GM04504 (cell line): ENCODE measurements at places on chromosomes 4 and X.

- no peak for DNase-seq
These were observed 12.1 kb downstream of the SLC7A11 start for GRCh38 chr4:138230048-138230447.

GRCh38 chr4:23237771-23238170 is 545.0 kb downstream of the GBA3 start:
- DNase-seq: no peak

DNA sequence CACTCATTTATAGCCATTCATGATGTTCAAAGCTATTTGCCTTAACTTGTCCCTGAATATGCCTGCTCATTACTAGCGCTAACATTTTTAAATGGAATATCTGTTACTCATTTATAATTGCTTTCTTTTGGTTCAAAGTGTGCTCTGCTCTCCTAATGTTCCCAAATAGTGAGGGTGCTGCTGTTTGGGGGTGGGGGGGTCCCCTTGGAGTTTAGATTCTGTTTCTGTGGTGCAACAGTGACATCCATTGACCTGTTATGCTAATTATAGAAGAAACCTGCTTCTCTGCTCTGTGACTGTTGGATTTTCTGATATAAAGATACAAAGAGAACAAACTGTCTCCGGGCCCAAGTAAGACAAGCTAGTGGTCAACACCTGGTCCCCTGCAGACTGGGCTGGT is 222.4 kb downstream of the SHROOM3 start:
- no peak for DNase-seq

- no peak for DNase-seq
These were observed 31.0 kb downstream of the ARFIP1 start for GRCh38 chr4:152810715-152811287.

DNA sequence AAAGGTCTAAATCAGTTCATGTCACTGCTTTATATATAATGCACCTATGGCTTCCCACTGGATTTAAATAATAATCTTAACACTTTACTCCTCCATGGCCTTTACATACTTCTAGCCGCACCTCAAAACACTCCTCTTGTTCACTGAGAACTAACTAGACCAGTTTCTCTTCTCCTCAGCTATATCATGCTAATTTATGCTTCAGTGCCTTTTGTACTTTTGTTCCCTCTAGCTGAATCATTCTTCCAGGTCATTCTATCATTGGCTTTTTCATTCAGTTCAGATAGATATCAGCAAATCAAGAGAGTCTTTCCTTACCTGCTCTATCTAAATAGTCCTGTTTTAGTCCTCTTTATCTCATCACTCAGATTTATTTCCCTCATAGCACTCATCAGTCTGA is 64.2 kb downstream of the TET2 start:
- DNase-seq: no peak

GRCh38 chr4:163384434-163384833 is 40.7 kb downstream of the NPY5R start:
- no peak for DNase-seq

GRCh38 chr4:47468706-47469365 is 5.3 kb upstream of the COMMD8 start:
- no peak for DNase-seq

GRCh38 chrX:20639115-20639514 is 372.4 kb upstream of the RPS6KA3 start:
- DNase-seq: no peak

- no peak for DNase-seq
These were observed 956 bp downstream of the TAPT1 start for GRCh38 chr4:16225167-16225862.

GRCh38 chr4:1851575-1852410 is 4.2 kb downstream of the LETM1 start:
- DNase-seq: no peak

GRCh38 chr4:95263960-95264359 is 284.8 kb downstream of the UNC5C start:
- no peak for DNase-seq

DNA sequence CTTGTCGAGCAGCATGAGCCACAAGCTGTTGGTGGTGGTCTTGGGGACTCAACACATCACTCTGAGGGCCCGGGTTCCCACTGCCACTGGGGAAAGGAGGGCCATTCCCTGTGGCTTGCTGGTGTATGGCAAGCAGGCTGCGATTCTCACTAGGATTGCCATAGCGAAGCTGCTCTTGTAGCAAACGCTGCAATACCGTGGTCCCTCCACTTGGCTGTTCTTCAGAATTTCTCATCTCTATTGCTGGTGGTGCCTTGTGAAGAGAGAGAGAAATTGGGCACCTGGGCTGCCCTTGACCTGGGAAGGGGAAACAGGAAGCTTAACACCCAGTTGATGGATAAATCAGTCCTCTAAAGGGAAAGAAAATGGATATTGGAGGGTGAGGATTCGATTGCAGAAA is 17.7 kb downstream of the AMOT start:
- no peak for DNase-seq

DNA sequence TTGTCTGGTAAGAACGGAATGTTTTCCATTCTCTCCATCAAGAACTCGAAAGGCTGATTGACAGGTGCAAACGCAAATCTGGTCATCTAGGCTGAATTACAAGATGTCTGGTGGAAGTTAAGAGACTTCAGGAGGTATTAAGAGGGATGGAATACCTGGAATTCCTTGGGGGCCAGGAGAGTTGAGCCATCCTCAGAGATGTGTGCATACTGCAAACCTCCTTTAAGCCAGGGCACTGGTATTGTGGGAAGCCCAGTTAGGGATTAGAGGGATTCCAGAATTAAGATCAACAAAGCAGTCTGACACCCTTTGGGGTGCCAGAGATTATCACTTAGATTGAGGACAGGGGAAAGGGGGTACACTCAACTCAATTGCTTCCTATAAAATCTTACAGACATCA is 151.4 kb downstream of the VCX3A start:
- DNase-seq: no peak

DNA sequence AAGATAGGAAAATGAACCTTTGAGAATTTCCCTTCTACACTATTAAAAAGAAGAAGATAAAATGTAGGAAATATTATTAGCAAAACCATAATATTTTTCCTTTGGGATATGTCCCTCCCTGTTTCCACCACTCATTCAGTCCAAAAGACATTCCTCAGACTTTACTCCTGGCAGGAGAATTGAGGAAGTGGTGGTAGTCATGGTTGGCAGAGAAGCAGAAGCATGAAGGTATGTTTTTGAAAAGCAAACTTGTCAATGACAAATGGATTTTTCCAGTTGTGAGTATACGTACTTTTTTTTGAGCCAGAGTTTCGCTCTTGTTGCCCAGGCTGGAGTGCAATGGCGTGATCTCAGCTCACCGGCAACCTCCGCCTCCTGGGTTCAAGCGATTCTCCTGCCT is 13.7 kb downstream of the STAG2 start:
- DNase-seq: no peak

GRCh38 chr4:53651156-53651735 is 60.0 kb upstream of the LNX1 start:
- no peak for DNase-seq

DNA sequence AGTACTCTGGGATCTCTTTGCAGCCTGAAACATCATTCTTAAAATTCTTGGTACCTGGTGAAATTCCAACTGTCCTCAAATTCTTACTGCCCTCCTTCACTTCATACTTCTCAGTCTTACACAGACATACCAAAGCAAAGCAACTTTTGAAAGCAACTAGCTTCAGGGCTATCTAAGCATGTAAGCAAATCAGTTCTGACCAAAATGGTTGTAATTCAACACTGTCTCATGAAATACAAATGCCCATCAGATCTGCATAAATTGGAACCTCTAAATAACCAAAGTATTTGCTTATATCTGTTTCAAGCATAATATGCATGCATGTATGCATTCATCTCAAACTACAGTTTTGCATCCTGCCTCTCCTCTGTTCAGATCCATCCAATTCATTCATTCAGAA is 308.1 kb upstream of the PPARGC1A start:
- DNase-seq: no peak

- no peak for DNase-seq
These were observed 2.3 kb downstream of the SOWAHB start for GRCh38 chr4:76895619-76896018.

DNA sequence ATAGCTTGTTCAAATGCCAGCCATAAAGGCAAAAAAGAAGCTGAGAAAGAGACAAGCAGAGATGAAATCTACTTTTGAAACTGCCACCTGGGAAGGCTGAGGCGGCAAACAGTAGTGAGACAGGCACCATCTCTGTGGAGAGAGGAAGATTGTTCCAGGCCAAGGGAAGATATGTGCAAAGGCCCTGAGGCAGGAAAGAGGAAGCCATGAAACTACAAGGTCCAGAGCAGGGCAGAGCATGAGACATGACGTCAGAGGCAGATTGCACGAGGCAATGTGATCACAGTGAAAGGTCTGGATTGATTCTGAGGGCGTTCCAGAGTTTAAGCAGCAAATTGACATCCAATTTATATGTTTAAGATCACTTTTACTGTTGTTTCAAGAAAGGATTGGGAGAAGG is 226.1 kb downstream of the QDPR start:
- no peak for DNase-seq

GRCh38 chr4:98706935-98707334 is 48.5 kb upstream of the TSPAN5 start:
- DNase-seq: no peak

- no peak for DNase-seq
These were observed 2.4 kb downstream of the AGTR2 start for GRCh38 chrX:116172976-116173375.

DNA sequence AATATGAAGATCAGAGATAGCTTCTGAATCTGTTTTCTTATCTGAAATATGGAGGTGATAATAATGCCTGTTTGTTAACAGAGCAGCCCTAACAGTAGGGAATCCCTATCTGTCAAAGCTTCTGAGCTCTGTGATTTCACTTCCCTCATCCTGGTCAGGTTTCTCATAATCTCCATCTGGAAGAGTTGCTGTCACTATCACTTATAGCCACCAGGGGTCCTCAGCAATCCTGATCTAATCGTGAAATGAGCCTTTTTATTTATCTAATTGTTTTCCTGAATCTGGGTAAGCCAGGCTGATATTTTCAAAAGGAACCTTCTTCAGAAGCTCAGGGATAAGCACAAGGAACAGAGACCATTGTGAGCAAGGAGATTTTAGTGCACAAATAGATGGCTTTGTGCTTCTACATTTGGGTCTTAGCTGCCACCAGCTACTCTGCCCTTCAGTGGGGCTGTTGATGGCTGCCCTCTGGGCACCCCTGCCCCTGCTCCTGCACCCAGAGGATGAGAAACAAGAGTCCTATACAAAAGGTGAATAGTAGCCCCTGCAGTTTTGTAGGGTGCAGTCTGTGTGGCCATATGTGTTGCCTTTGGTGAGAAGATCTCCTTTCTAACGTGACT is 196.4 kb upstream of the RADX start:
- no peak for DNase-seq

DNA sequence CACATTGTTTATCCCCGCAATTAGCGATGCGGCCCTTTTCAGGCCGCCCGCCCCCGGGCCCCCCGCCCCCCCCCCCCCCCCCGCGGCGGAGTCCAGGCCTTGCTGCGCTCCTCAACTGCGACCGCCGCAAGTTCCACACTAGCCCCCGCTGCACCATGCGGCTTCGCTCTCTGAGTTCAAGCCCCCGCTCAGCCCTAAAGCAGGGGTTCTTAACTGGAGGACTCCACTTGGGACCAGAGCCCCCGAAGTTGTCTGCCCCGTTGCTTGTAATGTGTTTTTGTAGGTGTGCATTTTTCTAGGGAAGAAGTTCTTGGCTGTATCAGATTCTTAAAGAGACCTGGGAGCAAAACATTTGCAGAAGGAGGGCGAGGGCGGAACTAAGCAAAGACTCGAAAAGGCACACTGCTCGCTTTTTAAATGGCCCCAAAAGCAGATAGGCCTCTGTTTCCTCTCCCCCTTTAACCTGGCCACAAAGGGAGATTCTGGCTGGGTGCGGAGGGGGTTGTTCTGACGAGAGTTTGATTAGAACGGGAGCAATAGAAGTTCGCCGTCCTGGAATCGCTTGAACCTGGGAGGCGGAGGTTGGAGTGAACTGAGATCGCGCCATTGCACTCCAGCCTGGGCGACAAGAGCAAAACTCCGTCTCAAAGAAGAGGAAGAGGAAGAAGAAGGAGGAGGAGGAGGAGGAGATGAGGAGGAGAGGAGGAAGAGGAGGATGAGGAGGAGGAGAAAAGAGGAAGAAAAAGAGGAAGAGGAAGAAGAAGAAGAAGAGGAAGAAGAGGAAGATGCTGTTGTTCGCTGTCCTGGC is 2.3 kb upstream of the MSX1 start:
- DNase-seq: no peak

DNA sequence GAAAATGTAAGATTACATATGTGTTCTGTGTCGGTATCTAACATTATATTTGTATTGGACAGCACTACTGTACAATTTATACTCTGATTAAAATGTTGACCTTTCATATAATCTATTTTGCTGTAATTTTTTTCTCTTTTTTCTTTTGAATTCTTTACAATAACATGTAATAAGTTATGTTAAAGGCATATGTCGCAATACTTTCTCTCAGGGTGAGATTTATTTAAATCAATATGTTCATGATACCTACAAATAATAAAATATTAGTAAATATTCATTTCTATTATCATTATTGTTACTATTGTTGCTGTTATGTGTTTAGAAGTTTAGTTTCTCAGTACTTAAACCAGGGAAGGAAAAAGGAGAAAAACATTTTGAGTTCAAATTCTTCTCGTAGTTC is 807.4 kb downstream of the STIM2 start:
- no peak for DNase-seq

GRCh38 chr4:183403961-183404360 is 40.5 kb upstream of the CDKN2AIP start:
- no peak for DNase-seq

DNA sequence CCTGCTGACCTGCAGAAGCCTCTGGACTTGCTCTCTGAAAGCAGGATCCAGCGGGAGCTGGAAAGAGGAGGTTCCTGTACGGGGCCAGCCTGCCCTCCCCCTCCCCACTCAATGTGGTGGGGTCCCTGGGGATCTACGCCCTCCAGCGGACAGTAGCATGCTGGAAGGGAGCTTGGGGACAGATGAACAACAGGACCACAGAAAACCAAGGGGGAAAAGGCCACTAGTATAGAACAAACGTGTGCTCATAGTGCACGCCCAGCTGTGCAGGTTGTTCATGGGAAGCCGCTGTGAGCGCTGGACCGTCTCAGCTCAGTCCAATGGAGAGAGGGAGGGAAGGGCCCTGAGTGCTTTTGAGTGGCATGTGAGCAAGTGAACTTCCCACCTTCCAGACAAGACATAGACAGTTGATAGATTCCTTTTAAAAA is 15.8 kb downstream of the HMX1 start:
- DNase-seq: no peak

DNA sequence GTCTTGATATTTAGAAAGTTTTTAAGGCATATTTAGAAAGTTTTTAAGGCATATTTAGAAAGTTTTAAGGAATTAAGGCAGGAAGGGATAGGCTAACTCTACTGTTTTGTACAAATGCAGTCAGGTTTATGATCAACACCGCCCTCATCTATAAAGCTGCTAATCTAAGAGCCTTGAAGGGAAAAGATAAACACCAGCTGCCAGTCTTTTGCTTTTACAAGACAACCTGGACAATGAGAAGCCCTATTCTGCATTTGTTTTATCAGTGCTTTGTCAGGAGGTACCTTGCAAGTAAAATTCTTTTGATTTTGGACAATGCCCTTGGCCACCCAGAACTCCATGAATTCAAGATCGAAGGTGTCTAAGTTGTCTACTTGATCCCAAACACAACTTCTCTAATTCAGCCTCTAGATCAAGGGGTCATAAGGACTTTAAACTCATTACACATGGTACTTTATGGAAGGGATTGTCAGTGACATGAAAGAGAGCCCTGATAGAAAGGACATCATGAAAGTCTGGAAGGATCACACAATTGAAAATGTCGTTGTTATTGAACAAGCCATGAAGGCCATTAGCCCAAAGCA is 39.8 kb downstream of the IL15 start:
- DNase-seq: no peak
